ENCODE measurements at places on chromosomes 13 and 19.

GRCh38 chr19:38506723-38507550 is 73.4 kb downstream of the RYR1 start:
- peak; percentile 56 for DNase-seq

DNA sequence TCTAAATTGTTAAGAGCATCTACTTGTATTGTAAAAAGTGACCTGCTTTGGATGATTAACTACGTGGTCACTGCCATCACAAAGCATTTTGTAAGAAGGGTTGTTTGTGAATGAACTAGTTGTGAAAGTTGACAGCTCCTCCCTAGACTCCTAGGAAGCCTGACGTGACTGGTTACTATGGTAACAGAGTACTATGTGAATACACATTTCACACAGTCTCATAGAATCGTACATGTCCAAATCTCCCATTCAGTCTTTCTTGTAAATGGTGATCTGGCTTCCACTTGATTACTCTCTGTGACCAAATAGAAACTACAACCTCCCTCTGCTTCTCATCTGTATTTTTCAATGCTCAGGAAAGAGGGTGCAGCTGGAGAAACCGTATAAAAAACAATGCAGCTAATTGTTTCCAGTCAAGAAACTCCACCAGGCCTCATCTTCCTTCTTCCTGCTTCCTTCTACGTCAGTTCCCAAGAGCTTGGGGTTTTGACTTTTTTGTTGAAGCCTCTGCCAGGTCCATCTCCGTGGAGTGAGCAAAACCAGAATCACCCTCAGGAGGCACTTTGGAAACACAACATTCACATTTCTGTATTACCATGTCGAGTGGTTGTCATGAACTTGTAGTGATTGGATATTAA is 83.4 kb downstream of the GPC6 start:
- peak; percentile 60 for DNase-seq

GRCh38 chr13:40379794-40380578 is 286.5 kb downstream of the FOXO1 start:
- DNase-seq: no peak

DNA sequence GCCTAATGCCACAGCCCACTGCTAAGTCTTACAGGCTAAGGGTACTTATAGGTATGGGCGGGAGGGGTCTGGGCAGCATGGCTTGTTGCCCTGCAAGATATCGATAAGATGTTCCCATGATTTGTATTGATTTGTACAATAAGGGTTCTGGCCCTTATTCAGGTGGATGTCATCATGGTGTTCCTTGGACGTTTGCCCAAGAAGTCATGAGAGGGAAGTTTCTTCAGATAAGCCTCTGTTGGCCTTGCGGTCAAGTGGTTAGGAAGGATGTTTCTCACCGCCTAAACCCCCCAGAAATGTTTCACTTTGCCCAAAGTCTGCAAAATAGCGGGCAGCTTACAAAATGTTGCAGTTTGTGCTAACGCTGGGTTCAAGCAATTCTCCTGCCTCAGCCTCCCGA is 7.3 kb downstream of the PARP4 start:
- no peak for DNase-seq

DNA sequence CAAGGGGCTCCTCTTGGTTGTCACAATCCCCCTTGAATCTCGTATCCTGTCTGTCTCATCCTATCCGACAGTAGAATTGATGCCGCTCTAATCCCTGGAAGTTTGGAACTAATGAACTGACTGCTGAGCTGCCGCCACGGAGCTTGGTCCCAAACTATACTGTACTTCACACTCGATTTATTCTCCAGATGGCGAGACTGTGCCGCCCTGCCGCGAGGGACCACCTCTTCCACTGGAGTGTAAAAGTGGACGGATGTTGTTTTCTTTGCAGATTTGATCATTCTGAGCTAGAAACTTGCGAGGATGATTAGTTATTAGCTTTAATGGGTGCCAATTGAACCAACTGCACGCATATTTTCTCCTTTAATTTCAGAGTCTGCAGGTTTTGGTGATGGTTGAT is 117.2 kb downstream of the ZIC5 start:
- no peak for DNase-seq

Measured in fibroblast of skin of back (primary cell).